Activated naive CD4-positive, alpha-beta T cell (primary cell): ENCODE measurements at places on chromosomes 7 and 10.

- DNase-seq, result no peak
Measured at GRCh38 chr10:108090476-108091215, 926.1 kb upstream of the SORCS1 start.

- no peak for DNase-seq
Measured at GRCh38 chr7:21030237-21030871, 243.7 kb upstream of the SP8 start.

DNA sequence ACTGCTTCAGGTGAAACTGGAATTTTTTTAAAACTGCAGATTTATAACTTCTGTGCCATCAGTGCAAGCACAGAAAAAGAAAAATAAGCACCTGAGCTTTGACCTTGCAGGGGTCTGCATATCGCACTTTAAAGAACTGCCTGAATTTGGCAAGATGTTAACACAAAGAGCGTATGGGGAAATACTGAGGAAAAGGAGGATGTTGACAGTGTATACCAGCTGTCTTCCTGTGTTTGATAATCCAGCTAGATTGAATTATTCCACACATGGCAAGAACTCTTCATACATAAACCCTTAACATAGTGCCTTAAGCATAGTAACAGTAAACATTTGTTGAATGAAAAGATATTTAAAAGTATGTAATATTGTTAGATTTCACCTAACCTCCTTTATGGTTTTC, 30.0 kb downstream of the SMC3 start:
- no peak for DNase-seq

DNA sequence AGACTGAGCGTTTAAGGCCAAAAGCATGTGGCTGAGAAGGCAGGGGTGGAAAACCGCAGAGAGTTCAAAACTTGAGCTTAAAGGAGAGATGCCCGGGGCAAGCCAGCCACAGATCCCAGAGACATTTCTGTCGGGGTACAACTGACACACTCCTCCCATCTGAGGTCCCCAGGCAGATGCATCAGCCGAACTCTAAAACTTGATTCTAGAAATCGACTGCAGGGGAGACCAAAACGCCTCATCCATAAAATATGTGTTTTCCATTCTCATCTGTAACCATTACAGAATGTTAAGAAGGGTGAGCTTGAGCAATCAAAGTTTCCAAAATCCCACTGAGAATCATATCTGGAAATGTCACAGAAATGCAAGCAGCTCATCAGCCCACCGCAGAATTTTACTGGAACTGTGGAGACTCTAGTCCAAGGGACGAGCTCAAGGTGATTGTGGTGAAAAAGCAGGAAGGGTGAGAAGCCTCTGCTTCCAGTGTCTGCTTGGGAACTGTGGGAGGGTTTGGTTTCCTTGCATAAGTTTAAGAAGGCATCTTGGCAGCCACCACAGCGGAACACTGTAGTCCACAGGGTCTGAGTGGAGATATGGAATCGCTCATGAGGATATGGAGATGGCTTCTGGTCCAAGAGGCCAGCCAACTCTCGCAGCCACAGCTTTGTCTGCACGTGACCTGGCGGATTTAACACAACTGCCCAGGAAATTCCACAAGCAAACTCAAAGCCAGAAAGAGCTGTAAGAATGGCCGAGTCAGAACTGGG, 249.2 kb downstream of the SFMBT2 start:
- no peak for DNase-seq

GRCh38 chr7:27605689-27606269, 56.9 kb downstream of the HIBADH start:
- no peak for DNase-seq

GRCh38 chr10:103280031-103280430, 3.1 kb downstream of the INA start:
- no peak for DNase-seq

DNA sequence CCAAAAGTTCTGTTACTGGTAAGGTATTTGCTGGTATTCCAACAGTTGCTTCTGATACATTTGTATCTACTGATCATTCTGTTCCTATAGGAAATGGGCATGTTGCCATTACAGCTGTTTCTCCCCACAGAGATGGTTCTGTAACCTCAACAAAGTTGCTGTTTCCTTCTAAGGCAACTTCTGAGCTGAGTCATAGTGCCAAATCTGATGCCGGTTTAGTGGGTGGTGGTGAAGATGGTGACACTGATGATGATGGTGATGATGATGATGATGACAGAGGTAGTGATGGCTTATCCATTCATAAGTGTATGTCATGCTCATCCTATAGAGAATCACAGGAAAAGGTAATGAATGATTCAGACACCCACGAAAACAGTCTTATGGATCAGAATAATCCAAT, 131.0 kb downstream of the AASS start:
- DNase-seq, result no peak

GRCh38 chr7:156585025-156585648, 55.4 kb upstream of the RNF32 start:
- DNase-seq, result no peak

- no peak for DNase-seq
Measured at GRCh38 chr10:45308707-45309106, 6.7 kb downstream of the OR13A1 start.
